Cerebellar nuclear complex (tissue), 1 donor: ENCODE measurements at places on chromosomes 5 and 9.

DNA sequence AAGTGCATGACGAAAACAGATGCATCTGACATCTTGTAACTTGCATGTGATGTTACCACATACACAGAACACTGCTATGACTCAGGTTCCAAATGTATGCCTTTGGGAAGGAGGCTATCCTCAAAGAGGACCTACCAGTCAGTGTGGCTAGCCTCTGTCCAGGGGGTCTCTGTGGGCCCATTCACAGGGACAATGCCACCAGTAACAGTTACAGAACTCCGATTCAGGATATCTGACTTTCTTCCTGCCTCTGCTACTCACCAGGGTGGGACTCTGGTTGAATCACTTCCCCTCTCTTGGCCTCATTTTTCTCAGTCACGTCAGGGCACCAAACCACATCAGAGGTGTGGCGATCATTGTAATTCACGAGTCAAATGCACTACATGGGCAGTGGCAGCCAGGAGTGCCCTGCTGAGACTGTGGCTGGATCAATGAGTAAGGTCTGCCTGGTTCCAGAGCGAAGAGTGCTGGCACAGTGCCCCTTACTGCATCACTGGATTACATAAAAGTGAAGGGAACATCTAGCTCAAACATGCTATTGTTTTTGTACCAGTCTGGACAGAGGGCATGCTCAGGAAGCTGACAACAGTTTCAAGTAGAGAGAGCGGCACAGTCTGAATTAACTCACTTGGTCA lies 13.2 kb downstream of the ATOX1 start:
- no peak for DNase-seq

GRCh38 chr5:43498581-43498980 lies 14.9 kb upstream of the TMEM267 start:
- DNase-seq: no peak

DNA sequence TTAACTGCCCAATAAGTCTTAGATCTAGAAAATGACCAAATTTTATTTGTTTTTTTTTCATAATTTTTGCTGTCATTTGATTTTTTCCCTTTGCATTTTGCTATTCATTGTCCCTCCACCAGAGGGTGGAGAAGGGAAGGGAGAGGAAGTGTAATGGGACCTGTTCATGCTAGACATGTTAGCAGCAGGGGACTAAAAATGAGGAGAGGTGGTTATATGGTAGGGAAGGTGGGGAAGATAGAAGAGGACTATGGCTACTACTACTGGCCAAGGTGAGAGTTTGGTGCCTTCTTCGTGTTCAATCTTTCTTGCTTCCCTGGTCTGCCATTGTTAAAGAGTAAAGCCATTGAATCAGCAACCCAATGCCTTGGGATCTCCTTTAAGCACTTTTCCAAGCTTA lies 6.4 kb downstream of the GRIA1 start:
- no peak for DNase-seq

- no peak for DNase-seq
Observed at GRCh38 chr5:147234825-147235635, at the start of gene STK32A. Gene STK32A (plus strand): TSS chr5:147235026. CDS start chr5:147239635, 4,609 bp downstream.

DNA sequence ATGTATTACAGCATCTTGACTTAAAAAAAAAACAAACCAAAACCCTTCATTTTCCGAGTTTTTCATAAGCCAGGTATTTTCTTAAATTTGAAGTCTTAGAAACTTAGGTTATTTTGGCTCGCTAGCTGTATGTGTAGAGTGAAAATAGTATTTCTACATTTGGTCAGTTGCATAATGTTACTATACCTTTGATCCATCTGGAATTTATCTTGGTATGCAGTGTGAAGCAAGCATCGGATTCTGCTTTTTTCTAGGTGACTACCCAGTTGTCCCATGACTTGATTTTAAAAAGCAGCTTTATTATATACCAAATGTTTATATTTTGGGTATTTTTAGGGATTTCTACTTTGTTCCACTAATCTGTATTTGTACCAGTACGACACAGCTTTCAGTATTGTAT lies 27.7 kb downstream of the UBAP1 start:
- DNase-seq: no peak

- no peak for DNase-seq
Observed at GRCh38 chr5:543351-543750, 19.1 kb upstream of the SLC9A3 start.

GRCh38 chr9:37974506-37975173 lies 70.7 kb upstream of the SLC25A51 start:
- DNase-seq: no peak

DNA sequence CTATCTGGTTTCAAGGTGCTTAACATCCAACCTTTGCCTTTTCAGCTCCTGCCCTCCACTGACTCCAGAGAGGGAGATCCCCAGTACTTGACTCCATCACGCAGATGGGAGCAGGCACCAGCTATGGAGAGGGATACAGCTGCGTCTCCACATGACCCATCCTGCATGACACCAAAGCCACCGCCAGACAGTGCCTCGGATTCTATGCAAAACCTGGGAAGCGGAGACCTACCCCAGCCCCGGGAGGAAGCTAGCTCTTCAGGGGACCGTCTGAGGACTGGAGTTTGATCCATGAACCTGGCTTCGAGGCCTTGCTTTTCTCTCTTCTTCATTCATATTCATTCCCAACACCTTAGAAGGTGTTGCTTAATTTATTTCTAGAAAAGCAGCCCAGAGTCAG lies 24.8 kb downstream of the HRH2 start:
- DNase-seq: no peak

DNA sequence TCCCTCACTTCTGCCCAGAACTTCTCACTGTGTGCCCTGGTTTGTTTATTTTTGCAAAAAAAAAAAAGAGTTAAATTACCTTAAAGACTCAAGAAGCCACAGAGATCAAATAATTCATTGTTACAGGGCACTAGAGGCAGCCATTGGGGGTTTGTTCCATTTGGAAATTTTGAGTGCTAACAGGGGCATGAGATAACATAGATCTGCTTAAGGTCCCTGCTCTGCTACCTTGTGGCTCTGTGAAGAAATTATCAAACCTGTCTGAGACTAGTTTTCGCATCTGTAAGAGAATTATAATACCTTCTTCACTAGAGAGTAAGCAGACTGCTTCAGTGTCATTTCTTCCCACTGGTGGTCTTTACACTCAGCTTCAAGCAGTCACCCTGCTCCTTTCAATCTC lies 394 bp downstream of the TLR4 start:
- DNase-seq: no peak

DNA sequence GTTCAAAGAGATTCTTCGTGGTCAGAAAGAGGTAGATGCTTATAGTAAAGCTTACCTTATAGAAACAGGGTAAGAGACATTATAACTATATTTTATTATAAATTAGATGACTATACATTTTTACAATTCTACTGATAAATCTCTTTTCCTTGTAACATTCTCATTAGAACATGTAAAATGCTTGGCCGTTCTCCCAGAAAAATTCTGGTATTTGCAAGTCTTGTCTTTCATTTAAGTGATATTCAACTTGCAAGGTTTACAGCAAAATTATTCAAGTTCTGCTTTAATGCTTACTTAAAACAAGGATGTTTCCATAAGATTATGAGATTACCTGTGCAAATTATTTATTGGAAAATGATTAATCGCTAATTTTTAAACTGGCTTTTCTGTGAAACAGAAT lies 41.3 kb upstream of the CDH18 start:
- no peak for DNase-seq

- DNase-seq: no peak
Observed at GRCh38 chr5:69030358-69031062, 63.3 kb upstream of the SLC30A5 start.
